ENCODE measurements at places on chromosomes 1 and 21. TPM values are rescaled to one million over a fixed set of nuclear protein-coding genes. Genes with fewer than 3 reads are reported as not detected.

MROH9 gene
- polyA plus RNA-seq = not detected

GRCh38 chr1:82214606-82215005 lies 413.9 kb downstream of the ADGRL2 start:
- no peak for DNase-seq
- no peaks in the 10 kb centered on the region for H3K4me1 ChIP-seq
- no peaks in the 10 kb centered on the region for H3K36me3 ChIP-seq
- no peak overlapping the region for H3K27ac ChIP-seq
- no peaks in the 10 kb centered on the region for H3K27me3 ChIP-seq

DNA sequence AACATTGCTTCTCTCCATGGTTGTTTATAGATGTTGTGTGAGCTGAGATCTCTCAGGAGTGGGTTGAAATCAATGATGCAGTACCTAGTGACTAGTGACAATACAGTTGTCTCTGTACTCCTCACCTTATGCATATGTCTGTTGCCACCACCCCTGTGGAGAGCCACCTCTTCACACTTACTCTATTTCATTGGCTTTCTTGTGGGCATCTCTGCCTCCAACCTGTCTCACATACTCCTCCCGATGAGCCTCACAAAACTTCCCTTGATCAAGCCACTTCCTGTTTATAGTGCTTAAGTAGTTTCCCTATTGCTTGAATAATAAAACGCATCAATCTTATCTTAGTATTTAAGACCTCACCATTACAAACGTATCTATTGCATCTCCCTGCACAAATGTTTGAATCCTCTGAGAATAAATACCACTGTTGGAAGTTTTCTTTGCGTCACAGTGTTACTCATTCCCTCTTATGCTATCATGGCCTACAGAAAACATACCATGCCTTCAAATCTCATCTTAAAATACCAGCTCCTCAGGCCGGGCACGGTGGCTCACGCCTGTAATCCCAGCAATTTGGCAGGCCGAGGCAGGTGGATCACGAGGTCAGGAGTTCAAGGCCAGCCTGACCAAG lies 54.7 kb upstream of the GREM2 start:
- no peaks in the 10 kb centered on the region for H3K27me3 ChIP-seq
- peak; percentile 36 for DNase-seq
- no peak overlapping the region for H3K4me3 ChIP-seq
- no peaks in the 10 kb centered on the region for H3K36me3 ChIP-seq
- 0 out of 2 replicates have a peak, but pooled peaks cover 1% of the 10 kb centered on the region for H3K4me1 ChIP-seq

NEK2 gene
- 9.9 TPM for polyA plus RNA-seq

GRCh38 chr1:14881775-14882672 lies 271.5 kb upstream of the TMEM51 start:
- H3K27ac ChIP-seq = no peak overlapping the region
- H3K4me3 ChIP-seq = no peak overlapping the region
- no peaks in the 10 kb centered on the region for H3K36me3 ChIP-seq
- DNase-seq = peak; percentile 9
- H3K4me1 ChIP-seq = no peaks in the 10 kb centered on the region

DNA sequence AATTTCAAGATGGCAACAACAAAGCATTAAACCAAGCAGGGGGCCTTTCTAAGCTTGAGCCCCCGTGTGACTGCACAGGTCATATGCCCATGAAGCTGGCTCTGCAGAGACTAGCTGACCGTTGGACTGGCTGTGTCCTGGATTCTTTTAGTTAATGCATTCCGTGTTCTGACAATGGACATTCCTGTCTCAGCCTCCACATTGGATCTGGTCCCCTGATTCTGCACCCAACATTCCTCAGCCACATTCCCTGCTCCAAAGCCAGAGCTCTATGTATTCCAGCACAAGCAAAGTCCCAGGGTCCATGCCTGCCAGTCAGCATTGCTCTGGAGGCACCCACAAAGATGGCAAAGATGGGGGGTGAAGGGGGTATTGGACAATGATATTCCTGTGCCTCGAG lies 5.1 kb upstream of the NAV1 start:
- H3K4me1 ChIP-seq = peaks cover 27% of the 10 kb centered on the region
- H3K27me3 ChIP-seq = no peaks in the 10 kb centered on the region
- no peak for DNase-seq
- H3K36me3 ChIP-seq = no peaks in the 10 kb centered on the region
- no peak overlapping the region for H3K4me3 ChIP-seq

DNA sequence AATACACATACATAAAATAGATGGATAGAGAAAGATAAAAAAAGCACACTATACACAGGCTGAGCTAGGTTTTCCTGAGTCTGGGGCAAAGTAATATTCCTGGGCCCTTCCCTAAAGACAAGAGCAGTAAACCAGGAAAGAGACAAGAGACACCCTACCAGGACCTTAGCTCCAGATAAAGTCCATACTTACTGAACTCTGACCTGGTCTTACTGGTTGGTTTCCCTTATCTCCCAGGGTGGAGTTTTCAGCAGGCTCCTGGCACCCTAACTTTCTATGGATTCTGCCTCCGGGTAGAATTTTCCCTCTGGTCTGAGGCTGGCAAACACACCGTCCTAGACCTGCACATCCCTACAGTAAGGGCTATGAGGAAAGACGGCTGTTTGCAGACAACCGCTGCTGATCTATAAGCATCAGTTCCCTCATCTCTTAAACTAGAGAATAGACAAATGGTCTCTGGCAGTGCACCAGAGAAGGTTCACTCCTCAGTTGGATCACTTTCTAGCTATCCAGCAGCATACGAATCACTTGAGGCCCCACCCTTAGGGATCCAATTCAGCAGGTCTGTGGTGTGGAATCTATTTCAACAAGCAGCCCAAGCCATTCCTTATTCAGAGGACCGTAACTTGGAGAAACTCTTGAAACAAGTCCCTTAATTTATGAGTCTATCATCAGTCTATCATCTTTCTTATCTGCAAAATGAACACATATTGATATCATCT lies 52.0 kb downstream of the ARHGEF11 start:
- H3K27ac ChIP-seq = no peak overlapping the region
- H3K36me3 ChIP-seq = peaks cover 5% of the 10 kb centered on the region
- DNase-seq = peak; percentile 23
- H3K4me3 ChIP-seq = no peak overlapping the region
- no peaks in the 10 kb centered on the region for H3K4me1 ChIP-seq
- H3K27me3 ChIP-seq = no peaks in the 10 kb centered on the region

DNA sequence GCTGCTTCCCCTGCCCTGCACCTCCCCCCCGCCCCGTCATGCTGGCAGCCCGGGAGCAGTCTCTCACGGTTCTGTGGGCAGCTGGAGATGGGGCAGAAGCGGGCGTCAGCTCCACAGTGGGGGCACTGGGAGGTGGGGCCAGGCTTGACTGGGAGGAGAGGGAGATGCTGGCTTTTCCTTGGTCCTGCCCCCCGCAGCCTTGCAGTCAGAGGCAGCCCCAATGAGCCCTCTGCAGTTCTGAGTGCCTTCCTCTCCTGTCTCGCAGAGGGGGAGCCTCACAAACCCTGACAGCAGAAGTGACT lies 21.7 kb downstream of the ARHGEF10L start:
- H3K27me3 ChIP-seq = no peaks in the 10 kb centered on the region
- H3K36me3 ChIP-seq = no peaks in the 10 kb centered on the region
- DNase-seq = no peak
- H3K4me1 ChIP-seq = peaks cover 15% of the 10 kb centered on the region
- peak overlapping the region; percentile 4 for H3K27ac ChIP-seq
- H3K4me3 ChIP-seq = no peak overlapping the region

DNA sequence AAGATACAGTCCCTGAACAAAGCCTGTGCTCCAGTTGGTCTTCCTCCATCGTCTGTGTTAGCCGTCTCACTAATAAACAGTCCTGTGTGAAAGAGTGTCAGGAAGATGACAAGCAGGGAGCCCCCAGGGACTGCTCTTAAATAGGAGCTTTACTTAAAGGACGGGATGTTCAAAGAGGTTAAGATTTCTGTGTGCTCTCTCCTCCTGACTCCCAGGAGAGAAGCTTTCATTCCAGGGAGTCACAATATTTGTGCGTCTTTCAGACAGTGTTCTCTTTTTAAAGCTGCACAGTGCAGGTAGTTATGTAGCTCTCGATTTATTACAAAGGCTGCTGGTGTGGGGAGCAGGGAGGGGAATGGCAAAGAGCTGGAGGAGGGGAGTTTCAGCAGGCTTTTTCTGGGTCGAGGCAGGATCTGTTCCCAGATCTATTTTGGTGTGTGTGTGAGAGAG lies 43.5 kb downstream of the STYXL2 start:
- no peak overlapping the region for H3K4me3 ChIP-seq
- H3K4me1 ChIP-seq = no peaks in the 10 kb centered on the region
- no peak for DNase-seq
- H3K27me3 ChIP-seq = peaks cover 1% of the 10 kb centered on the region
- no peak overlapping the region for H3K27ac ChIP-seq
- no peaks in the 10 kb centered on the region for H3K36me3 ChIP-seq

- no peaks in the 10 kb centered on the region for H3K36me3 ChIP-seq
- H3K4me3 ChIP-seq = no peak overlapping the region
- H3K4me1 ChIP-seq = no peaks in the 10 kb centered on the region
- peaks cover 11% of the 10 kb centered on the region for H3K27me3 ChIP-seq
These were observed 73.3 kb upstream of the PAXBP1 start for GRCh38 chr21:32844653-32845436.

TNFRSF14 gene
- 4.2 TPM for polyA plus RNA-seq
